Coronary artery (tissue), 2 donors: ENCODE measurements at places on chromosomes 11 and 22.

GRCh38 chr22:43014316-43014868, 557 bp downstream of the PACSIN2 start:
- no peak for DNase-seq

- DNase-seq: no peak
Observed at GRCh38 chr22:31753005-31753633, 700 bp upstream of the DEPDC5 start.

- DNase-seq: no peak
Observed at GRCh38 chr11:134037046-134037908, 31.6 kb upstream of the JAM3 start.

GRCh38 chr11:25733777-25734176, 598.2 kb upstream of the ANO3 start:
- DNase-seq: no peak

DNA sequence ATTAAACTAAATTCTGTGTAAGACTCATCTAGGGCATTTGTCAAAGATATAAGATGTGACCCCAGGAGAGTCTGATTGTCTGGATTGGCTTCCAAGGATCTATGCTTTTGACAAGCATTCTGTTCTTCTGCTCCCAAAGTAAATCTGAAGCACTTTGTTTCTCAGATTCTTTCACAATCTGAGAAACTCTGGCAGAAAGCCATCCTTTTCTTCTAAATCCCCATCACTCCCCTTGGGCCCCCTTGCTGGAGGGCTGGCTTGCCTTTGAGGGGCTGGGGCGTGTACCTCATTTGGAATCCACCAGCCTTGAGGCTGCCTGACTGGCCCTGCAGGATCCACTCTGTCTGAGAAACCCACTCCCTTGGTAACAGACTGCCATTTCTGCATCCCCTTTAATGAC, 173.5 kb upstream of the CTSC start:
- no peak for DNase-seq

- DNase-seq: no peak
Observed at GRCh38 chr11:44136176-44136945, 40.9 kb downstream of the EXT2 start.

DNA sequence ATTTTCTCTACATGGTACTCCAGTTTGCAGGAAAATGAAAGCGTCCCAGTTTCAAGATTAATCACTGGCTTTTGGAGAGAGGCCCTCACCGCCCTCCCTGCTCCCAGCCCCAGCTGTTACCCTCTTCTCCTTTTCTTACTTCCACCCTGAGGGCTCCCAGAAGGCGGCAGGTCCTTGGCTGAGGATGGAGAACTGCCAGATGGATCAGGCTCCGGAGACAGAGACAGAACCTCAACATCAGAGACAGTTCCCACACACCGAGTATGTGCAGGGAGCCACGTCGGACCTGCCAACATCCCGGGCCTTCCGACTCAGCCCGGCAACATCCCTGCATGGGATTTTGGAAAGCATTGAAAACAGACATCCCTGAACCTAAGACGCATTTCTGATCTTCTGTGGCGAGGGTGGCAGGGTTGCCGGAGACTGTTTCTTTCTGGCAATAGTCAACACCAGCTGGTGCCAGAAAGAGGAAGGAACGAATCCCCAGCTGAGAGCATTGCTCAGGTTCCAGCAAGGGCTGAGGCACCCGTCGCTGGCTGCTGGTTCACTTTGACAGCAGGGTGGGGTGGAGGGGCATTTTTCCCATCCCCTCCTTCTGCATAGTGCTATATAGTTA, 467.1 kb downstream of the MIAT start:
- DNase-seq: peak; percentile 76

DNA sequence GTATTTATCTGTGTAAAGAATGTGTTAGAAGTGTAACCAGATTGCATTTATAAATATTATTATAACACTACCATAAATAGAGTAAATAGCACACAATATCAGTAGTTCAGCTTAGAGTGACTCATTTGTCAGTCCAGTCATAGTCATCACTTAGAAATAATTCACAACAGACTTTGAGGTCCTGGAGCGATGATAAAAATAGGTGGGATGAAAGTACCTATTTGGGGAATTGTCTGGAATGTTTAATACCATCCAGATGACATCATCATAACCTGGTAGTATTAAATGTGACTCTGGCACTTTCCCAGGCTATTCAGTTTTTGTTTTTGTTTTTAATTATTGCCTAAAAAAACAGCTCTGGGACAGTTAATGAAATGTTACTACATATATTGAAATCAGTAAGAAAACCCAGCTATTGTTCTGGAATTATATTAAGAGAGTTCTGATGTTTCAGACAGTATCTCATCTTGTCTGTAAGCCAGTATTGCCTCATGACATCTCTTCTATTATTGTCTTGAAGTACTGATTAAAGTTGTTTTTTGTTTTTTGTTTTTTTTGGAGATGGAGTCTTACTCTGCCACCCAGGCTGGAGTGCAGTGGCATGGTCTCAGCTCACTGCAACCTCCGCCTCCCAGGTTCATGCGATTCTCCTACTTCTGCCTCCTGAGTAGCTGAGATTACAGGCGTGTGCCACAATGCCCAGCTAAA, 74.8 kb downstream of the SIK2 start:
- DNase-seq: no peak

DNA sequence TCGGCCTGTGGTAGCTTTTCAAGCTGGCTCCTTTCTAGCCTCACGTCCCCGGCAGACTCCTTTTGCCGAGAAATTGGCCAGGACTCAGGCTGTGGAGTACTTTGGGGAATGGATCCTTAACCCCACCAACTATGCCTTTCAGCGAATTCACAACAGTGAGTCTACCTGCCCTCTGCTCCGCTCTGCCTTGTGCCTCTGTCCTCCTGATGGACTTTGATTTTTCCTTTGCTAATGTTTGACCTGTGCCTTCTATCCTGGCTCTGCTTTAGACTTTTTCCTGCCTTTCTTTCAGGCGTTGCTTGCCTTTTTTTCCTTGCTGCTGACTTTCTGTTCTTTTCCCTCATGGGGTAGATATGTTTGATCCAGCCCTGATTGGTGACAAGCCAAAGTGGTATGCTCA, 12.5 kb downstream of the MADD start:
- DNase-seq: no peak

DNA sequence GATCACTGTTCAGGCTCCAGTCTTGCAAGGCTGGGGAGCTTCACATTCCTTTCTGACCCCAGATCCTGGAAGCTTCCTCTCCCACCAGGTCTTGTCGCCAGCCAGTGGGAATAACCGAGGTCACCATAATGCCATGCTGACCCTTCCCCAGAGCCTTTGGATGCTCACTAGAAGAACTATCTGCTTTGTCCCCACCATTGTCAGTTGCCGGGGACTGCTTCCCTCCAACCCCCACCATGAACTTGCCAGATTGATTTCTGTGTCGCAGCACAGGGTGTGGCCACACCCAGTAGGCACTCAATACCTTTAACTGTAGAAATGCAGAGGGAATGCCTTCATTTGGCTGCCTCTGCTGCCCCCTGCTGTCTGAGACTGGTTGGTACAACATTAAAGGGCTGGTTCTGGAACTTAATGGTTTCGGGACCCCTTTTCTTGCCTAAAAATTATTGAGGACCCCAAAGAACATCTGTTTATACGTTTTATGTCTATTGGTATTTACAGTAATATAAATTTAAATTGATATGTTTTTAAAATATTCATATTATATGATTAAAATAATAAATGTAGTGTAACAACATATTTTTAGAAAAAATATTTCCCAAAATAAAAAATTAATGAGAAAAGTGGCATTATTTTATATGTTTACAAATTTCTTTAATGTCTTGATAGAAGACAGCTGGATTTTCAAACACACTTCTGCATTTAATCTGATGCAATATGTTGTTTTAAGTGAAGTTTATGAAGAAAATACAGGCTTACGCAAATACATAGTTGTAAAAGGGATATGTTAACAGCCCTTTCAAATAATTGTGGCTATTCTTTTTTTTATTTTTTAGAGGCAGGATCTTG, 6.7 kb upstream of the GDPD5 start:
- no peak for DNase-seq

- DNase-seq: no peak
Observed at GRCh38 chr11:121367001-121367843, 74.7 kb downstream of the SC5D start.

DNA sequence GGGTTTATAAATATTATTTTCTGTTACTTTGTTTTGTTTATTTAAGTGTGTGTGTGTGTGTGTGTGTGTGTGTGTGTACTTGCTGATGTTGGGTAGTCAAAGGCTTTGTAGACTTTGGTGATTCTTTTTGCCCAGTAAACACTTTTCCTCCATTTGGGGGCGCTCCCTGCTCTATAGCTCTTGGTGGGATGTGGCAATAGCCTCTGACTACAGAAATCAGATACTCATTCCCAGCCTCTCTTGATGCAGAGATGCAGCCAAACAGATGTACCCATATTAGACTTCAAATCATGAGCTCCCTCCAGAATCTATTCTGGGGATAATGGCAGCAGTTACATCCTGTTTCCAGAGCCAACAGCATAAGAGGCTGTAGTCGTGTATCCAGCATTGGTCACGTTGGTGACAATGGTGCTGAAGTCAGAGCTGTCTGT, 33.4 kb upstream of the APOL5 start:
- DNase-seq: no peak

DNA sequence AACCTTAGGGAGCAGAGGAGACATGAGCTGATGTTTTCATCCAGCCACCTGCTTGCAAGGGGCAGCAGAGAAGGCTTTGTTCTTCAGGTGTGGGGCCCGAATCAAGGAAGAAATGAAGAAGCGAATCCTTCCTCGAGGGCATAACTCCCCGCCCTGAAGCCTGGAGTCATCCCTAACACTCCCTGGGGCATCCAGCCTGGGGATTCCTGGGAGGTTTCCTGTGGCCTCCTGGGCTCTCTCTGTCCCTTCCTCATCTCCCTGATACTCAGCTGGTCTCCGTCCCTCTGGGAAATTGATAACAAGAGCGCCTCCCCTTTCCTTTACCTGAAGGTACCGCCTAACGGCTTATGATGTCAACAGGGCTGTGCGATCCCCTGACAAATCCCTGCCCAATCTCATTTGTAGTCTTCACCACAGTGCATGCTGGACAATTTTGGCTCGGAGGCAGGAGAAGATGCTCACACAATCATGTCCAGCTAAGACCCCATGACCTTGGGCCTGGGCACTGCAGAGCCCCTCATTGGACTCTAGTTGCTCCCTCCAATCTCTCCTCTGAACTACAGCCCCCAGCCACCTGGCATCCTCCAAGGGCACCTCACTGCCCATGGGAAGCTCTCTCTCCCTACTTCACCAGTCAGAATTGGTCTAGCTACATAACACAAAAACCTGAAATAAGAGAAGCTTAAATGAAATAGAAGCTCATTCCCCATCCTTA, 80.6 kb upstream of the RTL6 start:
- no peak for DNase-seq

GRCh38 chr11:13837286-13837685, 125.2 kb upstream of the SPON1 start:
- no peak for DNase-seq

GRCh38 chr11:70846781-70847655, 405.4 kb downstream of the SHANK2 start:
- no peak for DNase-seq

DNA sequence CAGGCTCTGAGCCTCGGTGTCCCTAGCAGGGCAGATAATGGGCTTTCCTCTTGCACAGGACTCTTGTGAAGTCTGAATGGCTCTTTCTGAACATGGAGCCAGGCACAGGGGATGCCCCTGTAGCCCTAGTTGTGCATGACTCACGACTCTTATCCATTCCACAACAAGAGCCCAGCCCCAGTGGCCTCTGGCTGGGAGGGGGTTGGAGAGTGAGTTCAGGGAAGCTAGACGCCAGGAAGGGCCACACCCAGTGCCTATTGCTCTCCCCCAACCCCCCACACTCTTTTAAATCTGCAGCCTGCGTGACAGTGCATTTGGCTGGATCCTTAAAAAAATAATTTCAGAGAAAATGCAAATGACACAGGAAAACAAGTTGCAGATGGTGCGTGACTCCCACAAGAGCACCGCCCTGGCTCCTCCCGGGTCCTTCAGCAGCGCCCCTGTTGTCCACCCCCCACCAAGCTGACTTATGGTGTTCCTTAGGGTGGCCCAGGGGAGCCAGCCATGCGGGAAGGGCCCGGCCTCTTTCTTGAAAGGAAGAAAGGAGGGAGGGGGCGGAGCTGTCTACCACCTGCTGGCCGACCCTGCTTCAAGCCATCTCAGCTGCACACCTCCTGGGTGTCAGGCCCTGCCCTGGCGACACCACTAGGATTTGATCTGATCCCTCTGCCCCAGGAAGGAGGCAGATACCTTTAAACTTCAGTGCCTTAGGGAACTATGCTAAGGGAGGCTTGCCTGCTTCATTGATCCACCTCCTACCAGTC, 74.7 kb downstream of the MN1 start:
- peak; percentile 85 for DNase-seq

GRCh38 chr11:78935398-78936068, 360.9 kb upstream of the NARS2 start:
- DNase-seq: no peak

GRCh38 chr11:117892651-117893050, 16.2 kb upstream of the FXYD6 start:
- DNase-seq: no peak

GRCh38 chr11:38256436-38256835, 1658.4 kb upstream of the RAG2 start:
- no peak for DNase-seq
